Foreskin keratinocyte (primary cell): ENCODE measurements at places on chromosomes 2 and 18.

- no peak for DNase-seq
These were observed 677 bp upstream of the COPS9 start for GRCh38 chr2:240136671-240137292.

DNA sequence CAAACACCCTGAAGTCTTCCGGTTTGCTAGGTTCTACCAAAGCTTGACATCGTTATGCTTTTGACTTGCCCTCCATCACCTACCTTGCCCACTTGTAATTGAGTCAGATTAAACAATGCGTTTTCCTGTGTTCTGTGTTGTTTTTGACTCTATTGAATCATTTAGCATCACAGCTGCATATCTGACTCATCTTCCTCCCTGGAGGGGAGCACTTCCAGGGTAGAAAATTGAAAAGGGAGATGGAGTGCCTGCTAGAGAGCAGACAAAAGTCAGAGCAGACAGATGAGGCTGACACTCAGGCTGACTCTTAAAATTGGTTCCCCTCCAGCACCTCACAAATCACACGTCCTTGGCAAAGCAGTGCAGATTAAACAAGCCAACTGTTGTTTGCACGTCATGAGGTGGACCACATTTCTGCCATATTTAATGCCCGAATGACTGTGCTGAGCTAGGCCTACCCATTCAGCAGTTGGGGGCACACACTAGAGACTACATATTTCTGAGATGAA, 2.2 kb downstream of the MPP4 start:
- DNase-seq, result peak; percentile 85

GRCh38 chr2:187210726-187211125, 237.3 kb downstream of the CALCRL start:
- no peak for DNase-seq

GRCh38 chr2:172153156-172153555, 50.5 kb upstream of the DLX2 start:
- no peak for DNase-seq

- no peak for DNase-seq
These were observed 52.6 kb downstream of the MRPL35 start for GRCh38 chr2:86251840-86252266.

GRCh38 chr2:168538534-168538933, 82.5 kb downstream of the CERS6 start:
- DNase-seq, result no peak

GRCh38 chr18:54247511-54248175, 21.7 kb upstream of the POLI start:
- no peak for DNase-seq

GRCh38 chr2:218401890-218402289, 2.2 kb downstream of the CTDSP1 start:
- DNase-seq, result no peak

- no peak for DNase-seq
These were observed 688.4 kb upstream of the PIK3C3 start for GRCh38 chr18:41266616-41267015.

- no peak for DNase-seq
These were observed 49.6 kb downstream of the ARHGAP25 start for GRCh38 chr2:68784188-68784587.

DNA sequence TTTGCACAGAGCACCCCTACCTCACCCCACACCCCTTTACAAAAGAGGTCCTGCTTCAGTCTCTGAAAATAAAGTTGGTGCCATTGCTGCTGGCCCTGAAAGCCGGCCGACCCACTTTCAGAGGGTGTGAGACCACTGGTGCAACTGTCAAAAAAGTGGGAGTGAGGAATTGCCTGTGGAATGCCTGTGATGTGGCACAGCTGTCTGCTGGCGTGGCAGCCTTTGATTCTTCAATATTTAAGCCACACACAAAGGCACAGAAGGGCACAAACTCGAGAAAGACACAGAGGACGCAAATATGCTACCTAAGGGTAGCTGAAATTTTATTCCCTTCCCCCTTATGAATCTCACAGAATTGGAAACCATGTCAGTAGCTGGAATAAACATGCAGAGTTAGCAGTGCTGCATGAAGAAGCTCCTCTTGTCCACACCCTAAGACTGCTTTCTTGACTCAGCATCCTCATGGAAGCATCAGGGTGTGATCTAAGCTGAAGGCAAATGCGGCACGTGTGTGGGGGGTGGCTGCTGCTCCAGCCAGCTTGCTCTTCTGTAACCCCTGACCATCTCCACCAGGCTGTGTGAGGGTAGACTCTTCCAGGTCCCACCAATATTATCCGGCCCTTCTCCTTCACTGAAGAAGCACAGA, 92.3 kb downstream of the CELF4 start:
- DNase-seq, result no peak

DNA sequence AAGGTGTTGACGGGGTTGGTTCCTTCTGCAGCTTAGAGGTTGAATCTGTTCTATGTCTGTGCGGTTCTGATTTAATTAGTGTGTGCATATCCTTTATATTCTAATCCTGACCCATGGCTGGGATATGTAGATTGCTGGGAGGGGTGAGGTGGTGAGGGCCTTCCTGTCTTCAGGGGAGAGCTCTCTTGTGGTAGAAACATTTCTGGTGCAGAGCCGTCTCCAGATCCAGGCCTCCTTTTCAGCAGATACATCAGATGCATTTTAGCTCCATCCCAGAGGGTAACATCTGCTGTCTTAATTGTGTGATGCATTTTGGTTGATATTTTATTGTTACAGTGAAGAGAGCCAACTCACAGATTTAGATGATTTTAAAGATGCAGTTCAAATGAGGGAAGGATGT, 227.8 kb downstream of the AGAP1 start:
- no peak for DNase-seq

- no peak for DNase-seq
These were observed 133.7 kb upstream of the COPS8 start for GRCh38 chr2:236951830-236952475.

- DNase-seq, result no peak
These were observed 115.5 kb upstream of the ITGA6 start for GRCh38 chr2:172311921-172312345.

GRCh38 chr2:65431421-65432226, 775 bp downstream of the SPRED2 start:
- DNase-seq, result no peak

- DNase-seq, result no peak
These were observed 40.7 kb downstream of the CDC42EP3 start for GRCh38 chr2:37630776-37631175.

DNA sequence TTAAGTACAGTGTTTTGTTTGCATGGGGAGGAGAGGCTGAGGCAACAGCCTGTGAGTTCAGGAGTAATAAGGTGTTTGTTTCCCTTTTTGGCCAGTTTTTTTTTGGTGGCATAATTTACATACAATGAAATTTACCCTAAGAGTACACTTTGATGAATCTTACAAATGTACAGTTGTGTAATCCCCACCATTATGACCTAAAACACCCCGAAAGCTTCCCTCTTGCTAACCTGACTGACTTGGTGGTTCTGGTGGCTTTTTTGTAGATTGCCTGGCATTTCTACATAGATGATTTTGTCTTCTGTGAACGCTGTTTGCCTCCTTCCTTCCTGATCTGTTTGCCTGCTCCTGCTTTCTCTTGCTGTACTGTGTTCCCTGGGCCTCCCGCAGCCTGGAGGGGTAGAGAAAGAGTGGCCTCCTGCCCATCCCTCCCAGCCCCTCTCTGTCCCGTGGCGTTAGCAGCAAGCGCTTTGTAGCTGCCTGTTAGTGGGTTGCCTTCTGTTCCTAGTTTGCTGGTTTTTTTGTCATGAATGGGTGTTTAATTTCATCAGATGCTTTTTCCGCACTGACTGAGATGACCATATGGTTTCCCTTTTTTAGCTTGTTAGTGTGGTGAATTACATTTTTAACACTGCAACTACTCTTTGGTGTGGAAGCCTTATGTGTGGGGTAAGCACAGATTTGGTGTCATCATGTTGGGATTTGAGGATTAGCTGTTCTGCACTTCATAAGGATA, 32.1 kb downstream of the ASAP2 start:
- DNase-seq, result no peak

DNA sequence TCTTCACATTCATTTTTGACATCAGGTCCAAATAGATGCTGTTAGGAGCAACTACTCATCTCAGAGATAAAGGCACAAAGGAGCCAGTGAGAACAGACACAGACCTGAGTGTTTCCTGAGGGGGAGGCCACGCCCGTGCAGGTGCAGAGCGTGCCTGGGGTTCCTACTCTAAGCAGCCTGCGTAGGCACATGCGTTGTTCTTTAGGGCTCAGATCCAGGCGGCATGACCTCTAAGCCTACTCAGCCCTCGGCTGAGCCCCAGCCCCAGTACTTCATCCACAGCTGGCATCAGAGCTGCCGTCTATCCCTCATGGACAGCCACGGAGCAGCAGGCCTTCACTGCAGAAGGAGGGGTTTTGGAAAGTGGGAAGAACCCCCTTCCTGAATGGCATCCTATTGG, 54.9 kb upstream of the PXDN start:
- no peak for DNase-seq

DNA sequence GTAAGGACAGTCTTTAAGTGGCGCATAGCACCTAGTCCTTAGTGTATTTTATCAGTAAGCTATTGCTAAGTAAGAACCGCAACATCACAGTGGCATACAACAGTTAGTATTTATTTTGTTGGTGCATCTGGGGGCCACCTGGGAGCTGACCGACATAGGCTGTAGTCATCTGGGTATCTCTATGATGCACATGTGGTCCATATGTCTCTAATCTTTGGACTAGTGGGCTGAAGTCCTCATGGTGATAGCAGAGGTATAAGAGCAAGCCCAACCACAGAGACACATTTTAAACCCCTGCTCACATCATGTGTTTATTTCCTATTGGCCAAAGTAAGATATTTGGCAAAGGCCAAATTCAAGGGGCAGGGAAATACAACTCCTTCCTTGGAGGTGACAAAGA, 2.9 kb downstream of the CAMKMT start:
- DNase-seq, result no peak

- DNase-seq, result no peak
These were observed 58.1 kb upstream of the MYT1L start for GRCh38 chr2:2389215-2389614.

- no peak for DNase-seq
These were observed 51.8 kb downstream of the LDLRAD4 start for GRCh38 chr18:13270279-13270855.

- DNase-seq, result peak; percentile 6
These were observed at the start of gene DCC for GRCh38 chr18:52339891-52340371. DCC (plus strand) TSS chr18:52340197; CDS start chr18:52340788, 591 bp downstream.

DNA sequence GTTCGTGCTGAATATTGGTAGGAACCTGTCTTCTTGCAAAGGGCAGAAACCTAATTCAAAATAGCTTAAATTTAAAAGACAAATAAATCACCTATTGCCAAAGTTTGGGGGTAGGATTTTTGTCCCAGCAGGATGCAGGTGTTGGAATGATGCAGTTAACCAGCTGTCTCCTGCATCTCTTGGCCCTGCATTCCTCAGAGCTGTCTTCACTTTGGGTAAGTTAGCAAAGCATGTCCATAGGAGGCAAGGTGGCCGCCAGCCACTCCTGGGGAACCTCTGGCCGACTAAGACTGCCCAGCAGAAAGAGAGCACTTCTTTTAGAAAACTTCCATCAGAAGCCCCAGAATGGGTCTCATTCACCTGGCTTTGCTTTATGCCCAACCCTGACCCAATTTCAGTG, 20.5 kb upstream of the NYAP2 start:
- DNase-seq, result no peak

DNA sequence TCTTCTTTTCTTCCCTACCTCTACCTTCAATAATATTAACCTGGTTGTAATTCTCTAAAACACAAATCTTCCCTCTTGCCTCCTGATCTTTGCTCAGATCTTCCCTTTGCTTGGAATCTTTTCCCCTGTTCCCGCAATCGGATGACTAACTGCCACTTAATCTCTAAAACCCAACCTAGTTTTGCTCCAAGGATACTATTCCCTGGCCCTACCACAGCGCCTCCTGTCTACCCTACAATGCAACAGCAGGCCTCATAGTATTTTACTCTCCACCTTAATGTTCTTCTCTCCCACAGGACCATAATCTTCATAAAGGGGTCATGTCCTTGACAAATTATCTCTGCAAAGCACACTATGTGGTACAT, 246.8 kb upstream of the TNP1 start:
- peak; percentile 71 for DNase-seq

- DNase-seq, result no peak
These were observed 25.9 kb downstream of the VIL1 start for GRCh38 chr2:218444692-218445357.

DNA sequence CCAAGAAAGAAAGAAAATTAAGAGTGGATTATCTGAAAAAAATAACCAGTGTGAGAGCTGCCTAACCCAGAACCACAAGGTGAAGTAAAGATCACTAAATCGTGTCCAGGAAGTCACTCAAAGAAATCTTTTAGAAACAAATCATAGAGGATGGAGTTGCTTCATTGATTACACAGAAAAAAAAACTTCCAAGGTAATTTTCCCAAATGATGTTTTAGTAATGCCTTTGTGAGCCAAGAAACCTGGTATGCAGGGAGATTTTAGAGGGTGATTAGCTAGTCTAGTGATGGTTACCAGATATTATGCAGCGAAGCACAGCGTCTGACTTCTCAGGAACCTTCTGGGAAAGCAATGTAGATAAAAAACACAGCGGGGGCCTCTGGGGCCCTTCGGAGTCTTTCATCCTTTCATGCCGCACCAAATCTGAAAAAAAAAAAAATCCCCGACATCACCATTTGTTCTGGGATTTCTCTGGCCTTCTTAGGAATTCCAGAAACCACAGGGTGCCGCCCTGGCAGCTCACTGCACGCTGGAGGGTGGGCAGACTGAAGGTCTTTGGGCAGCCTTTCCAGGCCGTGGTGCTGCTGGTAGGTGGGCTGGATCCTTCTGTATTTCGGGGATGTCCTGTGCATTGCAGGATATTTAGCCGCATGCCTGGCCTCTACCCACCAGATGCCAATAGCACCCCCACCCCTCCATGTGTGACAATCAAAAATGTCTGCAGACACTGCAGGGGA, 17.3 kb downstream of the ALPK2 start:
- DNase-seq, result peak; percentile 51

DNA sequence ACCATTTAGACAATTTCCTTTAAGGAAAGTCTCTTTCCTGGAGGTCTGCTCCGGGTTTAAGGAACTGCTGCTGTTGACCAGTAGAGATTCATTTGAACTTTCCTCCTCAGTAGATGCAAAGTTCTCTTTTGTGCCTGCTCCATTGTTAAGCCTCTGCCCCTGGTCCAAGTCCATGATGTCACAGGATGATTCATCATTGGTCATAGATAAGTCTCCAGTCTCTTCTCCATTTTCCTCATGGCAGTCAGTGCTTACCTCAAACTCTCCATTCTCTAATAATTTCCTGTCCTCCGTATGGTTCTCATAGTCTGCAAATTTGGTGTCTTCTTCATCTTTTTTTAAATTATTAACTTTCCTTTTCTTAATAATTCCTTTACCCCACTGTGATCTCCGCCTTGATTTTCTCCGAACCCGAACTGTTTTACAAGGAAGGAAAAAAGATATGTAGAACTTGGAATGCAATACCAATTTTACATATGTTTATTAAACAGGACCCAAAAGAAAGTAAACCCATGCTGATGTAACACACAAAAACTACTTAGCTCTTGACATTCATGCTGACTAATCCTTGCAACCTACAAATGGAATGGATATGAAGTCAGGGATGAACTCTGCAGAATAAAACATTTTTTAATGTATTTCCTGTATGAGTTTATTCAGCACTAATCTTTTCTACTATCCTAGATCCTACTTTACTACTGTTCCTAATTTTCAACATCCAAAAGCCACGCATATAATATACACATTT, 169.1 kb downstream of the ATAD2B start:
- no peak for DNase-seq

- DNase-seq, result no peak
These were observed 10.7 kb downstream of the LYPD1 start for GRCh38 chr2:132659331-132659730.

- no peak for DNase-seq
These were observed 85.4 kb downstream of the RTN4 start for GRCh38 chr2:54964816-54965215.
